MG63 (cell line): ENCODE measurements at places on chromosomes 4 and X. TPM values are rescaled to one million over a fixed set of nuclear protein-coding genes. Genes with fewer than 3 reads are reported as not detected.

The KLB gene
- not detected in 2 replicates for total RNA-seq

GRCh38 chrX:145393702-145394235, 146.5 kb downstream of the SPANXN1 start:
- DNase-seq = no peak

GRCh38 chr4:113467581-113467980, 294.0 kb downstream of the CAMK2D start:
- no peak for DNase-seq

The TCP11X2 gene
- not detected in 2 replicates for total RNA-seq

The HTN3 gene
- total RNA-seq = not detected in 2 replicates

- DNase-seq = no peak
Observed at GRCh38 chr4:180434131-180434895, 1808.9 kb upstream of the TENM3 start.
